ENCODE measurements at places on chromosomes 2 and 18. TPM values are rescaled to one million over a fixed set of nuclear protein-coding genes. Genes with fewer than 3 reads are reported as not detected.

DNA sequence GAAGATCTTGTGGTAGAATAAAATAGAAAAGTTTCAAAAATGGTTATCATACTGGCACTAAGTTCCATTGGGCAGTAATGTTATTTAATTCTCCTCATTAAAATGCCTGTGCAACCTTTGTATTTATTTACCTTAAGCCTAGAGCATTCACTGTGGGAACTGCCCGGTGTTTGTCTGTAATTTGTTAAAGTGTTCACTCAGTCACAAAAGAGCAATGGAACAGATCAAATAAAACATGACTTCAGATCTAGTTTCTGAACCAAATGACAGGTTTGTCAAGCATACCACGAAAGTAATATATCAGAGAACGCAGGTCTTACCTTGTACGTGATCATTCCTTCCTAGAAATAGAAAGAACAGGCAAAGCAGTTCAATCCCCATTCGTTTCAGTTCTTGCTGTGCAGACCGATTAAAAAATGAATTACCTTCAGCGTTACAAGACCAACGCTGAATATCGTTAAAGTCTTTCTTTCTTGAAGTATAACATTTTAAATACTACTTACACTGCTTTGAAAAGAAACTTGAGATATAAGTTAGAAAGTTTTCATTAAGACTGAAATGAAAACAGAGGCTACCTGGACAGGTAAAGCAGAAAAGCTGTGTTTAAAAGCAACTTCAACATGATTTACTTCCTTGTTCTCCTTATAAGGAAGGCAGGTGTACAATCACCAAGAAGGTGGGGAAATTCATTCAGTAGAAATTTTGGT, at the start of gene ITGB6:
Gene ITGB6 (minus strand): TSS at position 590 of the 707 bp plus-strand sequence. CDS start 209 bp downstream, at position 381.
- no peak for DNase-seq

GRCh38 chr18:22189449-22190166, 20.2 kb downstream of the GATA6 start:
- DNase-seq: no peak

DNA sequence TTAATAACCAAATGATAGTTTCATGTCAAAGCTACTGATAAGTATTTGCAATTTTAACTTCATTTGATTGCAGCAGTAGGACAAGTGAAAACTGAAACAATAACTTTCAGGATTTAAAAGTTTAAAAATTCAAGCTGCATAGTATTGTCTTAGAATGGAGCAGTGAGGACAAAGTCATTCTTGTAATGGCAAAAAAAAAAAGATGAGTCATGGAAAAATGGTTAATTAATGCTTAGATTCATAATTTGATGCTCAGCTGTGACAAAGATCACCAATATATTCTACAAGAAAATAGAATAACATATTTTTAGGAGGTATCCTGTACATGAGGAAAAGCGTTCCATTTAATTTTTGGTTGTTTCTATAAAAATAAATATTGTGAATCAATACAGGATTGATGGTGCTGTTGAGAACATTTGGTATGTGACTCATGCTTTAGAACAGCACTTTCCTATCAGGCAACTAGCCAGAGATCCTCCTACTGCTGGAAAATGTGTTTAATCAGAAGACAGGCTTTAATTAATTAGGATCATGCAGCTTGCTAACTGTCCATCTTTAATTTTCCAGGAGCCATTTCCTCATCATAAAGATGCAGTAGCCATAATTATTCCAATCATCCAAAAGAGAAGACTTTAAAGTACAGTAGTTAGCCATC, 239.0 kb upstream of the MMADHC start:
- DNase-seq: no peak

DNA sequence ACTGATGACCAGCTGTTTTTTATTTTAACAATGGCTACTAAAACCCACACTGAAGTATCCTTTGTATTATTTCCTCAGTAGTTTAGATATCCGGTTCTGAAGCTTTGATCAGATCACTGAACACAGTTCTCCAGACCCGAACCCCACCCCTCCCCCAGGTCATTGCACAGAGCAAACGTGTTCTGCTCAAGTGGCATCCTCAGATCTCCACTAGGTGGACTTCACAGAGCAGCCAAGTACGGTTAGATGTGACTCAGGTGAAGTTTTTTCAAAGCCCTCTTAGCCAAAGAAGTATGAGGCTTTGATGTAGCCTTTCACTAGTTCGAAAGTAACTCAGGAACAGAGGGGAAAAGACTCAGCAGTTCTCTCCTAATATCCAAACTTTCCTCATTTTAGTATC, 142.7 kb upstream of the NRP2 start:
- no peak for DNase-seq

DNA sequence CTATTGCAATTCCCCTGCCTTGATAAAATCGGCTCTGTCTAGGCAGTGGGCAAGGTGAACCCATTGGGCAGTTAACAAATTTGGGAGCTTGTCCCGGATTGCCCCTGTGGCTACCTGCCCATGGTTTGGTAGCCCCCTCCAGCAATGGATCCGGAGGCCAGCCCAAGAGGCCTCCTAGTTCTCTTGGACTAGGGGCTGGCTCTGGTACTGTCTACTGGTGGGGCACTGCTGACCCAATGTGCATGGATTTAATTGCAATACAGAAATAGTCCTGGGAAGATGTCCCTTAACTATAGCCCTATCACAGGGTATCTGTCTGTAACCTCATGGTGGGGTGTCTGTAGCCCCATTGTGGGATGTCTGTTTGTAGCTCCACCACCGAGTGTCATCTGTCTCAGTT, 37.5 kb upstream of the SH3RF3 start:
- DNase-seq: no peak

DNA sequence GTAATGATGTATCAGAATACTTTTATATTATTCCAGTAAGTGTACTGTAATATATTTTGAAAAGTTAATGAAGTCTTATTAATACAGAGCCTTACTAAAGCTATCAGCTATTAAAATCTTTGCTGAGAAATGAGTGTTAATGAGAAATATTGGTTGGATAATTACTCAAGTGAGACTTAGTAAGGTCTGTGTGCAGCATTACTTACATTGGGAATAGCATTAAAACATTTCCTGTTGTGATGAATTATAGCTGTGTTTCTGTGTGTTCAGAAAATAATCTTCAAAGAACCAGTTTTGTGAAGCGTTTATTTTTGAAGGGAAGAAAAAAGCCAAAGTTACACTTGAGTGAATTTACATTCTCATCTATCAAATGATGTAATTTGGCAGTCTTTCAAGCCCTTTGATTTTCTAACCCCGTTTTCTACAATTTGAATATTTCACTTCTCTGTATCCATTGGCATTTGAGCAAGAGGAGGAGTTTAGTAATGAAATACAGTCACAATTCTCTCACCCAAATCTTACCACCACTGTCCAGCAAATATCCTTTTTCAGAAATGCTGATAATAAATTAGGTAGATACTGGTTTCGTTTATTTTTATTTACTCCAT, 123.5 kb upstream of the BOD1L2 start:
- DNase-seq: no peak

DNA sequence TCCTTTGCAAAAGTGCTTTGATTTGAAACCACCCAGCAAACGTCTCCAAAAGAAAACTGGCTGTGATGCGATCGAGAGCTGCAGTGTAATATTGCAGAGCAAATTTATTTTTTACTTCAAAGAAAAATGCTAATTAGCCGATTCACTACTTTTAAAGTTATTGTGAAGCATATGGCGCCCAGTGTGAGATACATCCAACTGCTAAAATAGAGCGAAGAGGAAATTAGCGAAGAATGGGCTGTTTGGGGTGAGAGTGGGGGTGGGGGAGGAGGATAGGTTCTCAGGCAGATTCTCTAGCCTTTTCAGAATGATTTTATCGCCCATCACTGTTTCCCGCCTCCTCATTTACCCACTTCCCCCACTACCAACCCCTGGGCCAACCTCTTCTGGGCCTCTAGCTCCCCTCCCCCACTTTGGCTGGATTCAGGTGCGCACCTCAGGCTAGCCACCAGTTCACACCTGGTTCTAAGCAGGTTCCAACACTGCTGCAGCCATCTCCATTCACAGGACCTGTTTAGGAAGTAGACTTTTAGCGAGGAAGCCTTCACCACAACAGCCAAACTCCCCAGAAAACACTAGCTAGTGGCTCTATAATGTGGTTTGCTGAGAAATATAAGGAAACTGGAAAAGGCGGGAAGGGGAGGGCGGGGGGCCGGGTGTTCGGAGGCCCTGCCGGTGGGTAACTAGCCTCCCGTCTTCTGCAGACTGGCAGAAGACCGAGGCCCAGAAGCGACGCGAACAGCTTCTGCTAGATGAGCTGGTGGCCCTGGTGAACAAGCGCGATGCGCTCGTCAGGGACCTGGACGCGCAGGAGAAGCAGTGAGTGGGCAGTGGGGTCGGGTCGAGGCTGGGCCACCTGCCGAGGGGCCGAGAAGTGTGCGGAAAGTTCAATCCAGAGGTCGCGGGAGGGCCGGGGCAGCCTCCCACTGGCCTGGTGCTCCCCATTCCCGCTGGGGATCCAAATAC, 6.0 kb upstream of the OTX1 start:
- no peak for DNase-seq

DNA sequence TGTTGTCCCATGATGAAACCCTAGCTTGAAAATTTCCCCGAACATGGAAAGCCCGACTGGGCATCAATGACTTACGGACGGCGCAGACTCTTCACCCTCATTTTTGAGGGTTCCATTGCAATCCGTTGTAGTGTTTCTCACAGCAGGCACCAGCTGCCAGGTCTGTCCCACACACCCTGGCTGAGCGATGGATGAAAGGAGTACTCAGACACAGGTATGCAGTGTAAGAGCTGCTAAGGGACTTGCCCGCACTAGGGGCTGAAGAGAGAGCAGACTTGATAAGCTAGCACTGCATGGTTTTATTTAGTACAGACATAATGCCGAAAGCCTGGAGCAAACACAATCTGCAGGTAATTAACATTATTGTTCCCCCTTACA, 15.8 kb downstream of the DYNAP start:
- DNase-seq: no peak

Gene GPR155
- total RNA-seq: 3.1 TPM

- DNase-seq: no peak
Measured at GRCh38 chr2:142307616-142308115, 176.8 kb upstream of the LRP1B start.

DNA sequence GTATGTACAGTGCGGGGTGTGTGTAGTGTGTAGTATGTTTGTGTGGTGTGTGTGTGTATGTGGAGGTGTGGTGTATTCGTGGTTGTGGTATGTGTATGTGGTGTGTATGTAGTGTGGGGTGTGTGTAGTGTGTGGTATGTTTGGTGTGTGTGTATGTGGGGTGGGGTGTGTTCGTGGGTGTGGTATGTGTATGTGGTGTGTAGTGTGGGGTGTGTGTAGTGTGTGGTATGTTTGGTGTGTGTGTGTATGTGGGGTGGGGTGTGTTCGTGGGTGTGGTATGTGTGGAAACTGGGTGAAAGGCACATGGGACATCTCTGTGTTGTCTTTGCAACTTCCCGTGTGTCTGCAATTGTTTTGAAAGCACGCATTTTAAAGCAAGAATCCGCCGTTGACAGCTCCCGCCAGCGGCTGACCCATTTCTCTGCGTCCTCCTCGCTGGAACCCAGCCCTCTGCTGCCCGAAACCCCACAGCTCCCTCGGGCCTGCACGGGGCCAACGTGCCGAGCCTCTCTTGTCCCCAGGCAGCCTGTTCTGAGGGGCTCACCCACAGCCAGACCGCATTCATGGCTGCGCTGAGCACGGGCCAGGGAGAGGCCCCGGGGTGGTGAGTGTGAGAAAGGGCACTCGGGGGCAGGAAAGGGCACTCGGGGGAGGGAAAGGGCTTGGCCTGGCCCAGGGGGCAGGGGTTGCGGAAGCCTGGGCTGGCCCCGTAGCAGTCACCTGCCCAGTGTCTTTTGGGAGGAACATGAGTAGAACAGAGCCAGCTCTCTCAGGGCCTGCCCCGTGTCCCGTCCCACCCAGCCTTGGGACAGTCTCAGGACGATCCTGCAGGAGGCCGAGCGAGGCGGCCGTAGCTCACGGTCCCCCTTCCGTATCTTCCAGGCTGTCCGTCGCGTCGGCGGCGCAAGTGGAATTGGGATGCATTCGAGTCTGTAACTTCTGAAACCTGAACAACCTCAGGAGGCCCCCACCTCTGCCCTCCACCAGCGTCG, 61.4 kb downstream of the TWIST2 start:
- peak; percentile 19 for DNase-seq

- no peak for DNase-seq
Measured at GRCh38 chr2:187978356-187978755, 313.3 kb upstream of the GULP1 start.

Gene IL36G
- not detected for total RNA-seq

DNA sequence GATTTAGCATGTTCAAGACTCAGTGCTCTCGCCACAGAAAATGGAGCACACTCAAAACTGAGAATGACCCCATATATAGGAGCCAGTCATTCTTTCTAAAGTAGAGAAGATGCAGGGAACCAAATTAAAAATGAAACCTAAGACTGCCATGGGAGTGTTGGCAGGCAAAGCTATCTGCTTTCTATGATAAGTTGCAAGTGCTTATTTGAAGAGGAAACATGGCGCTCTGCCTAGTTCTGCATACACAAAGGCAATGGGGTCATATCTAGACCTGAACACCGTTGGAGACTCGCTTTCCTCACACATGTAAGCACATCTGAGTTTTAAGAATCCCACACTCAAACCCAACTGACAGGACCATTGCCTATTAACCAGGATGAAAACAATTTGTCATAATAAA, 292.5 kb downstream of the ALK start:
- DNase-seq: no peak

DNA sequence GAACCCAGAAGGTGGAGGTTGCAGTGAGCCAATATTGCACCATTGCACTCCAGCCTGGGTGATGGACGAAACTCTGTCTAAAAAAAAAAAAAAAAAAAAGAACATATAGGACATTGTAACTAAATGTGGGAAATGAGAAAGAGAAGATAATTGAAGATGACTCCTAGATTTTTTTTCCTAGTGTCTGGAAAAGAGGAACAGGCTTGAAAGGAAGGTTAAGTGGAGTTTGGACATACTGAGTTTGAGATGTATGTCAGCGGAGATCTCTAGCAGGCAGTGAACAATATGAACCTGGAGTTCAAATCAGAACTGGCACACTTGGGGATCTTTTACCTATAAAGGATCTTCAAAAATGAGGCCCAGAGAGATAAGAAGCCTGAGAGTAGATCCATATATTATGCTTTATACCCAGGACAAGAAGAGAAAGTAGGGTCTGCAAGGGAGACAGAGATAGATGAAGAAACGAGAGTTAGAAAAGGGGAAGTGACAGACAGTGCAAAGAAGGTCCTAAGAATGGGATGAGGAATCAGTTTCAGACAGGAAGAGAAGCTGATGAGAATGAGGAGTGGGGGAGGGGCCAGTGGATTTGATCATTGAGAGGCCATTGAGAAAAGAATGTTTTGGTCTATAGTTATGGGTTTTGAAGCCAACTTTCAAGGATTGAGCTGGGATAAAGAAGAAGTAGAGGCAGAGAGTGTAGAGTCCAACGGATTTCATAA, 46.9 kb upstream of the CD28 start:
- no peak for DNase-seq

DNA sequence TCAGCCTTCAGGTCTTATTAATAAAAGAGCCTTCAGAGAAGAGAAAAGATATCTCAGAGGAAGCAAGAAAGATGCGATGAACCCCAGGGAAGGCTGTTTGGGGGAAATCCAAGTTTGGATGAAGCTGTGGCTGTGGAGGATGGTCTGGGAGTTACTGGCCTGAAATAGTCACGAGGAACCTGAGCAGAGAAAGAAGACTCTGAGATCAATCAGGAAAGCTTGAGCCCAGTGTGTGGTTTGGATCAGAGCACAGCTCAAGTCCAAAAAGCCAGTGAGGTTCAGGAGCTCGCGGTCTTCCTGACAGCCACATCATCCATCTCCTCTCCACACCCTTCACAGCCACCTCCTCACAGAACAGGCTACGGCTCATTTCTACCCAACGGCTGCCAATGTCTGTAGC, 87.4 kb upstream of the SERPINE2 start:
- DNase-seq: no peak
